ENCODE measurements at places on chromosomes 3 and 15. TPM values are rescaled to one million over a fixed set of nuclear protein-coding genes. Genes with fewer than 3 reads are reported as not detected.

MESP1 gene
- 3.1 TPM for total RNA-seq

- peaks cover 8% of the 10 kb centered on the region for H3K4me1 ChIP-seq
- H3K4me3 ChIP-seq: no peak overlapping the region
- H3K27ac ChIP-seq: peak overlapping the region; percentile 84
- H3K27me3 ChIP-seq: no peaks in the 10 kb centered on the region
- no peak for DNase-seq
- H3K36me3 ChIP-seq: no peaks in the 10 kb centered on the region
These were observed 132.2 kb upstream of the NR2E3 start for GRCh38 chr15:71678191-71678590.

GRCh38 chr3:45092132-45093031 is 53.8 kb downstream of the CDCP1 start:
- H3K27me3 ChIP-seq: no peaks in the 10 kb centered on the region
- no peaks in the 10 kb centered on the region for H3K36me3 ChIP-seq
- no peaks in the 10 kb centered on the region for H3K4me1 ChIP-seq
- DNase-seq: no peak
- H3K27ac ChIP-seq: no peak overlapping the region

DNA sequence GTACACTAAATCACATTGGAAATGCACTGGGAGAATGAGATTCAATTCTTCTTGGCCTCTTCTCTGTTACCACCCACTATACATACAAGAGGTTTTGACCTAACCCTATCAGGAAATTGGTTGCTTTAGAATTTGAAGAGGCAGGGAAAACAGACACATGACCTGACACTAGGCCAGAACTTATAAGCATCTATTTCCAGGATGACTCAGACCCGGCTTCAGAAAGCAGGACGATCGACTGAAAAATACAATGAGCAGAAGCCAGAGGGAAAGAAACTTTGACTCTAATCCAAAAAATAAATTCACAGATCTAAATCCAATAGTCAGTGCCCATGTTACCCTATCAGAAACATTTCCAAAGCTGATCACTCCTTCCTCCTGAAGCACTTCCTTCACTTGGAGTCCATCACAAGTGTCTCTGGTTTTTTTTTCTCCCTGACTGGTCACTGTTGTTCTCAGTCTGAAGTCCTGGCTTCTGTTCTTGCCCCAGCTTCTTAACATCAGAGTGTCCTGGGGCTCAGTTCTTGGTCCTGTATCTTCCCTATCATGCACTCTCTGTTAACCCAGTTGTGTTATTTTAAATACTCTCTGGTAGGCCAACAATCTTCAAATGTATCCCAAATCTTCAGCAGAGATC is 133.6 kb downstream of the P2RY1 start:
- H3K4me3 ChIP-seq: no peak overlapping the region
- no peaks in the 10 kb centered on the region for H3K4me1 ChIP-seq
- no peak overlapping the region for H3K27ac ChIP-seq

GRCh38 chr3:134663721-134664456 is 13.1 kb upstream of the KY start:
- H3K36me3 ChIP-seq: no peaks in the 10 kb centered on the region
- DNase-seq: no peak
- peak overlapping the region; percentile 61 for H3K27ac ChIP-seq
- H3K4me1 ChIP-seq: no peaks in the 10 kb centered on the region
- no peak overlapping the region for H3K4me3 ChIP-seq

SLC2A2 gene
- not detected for total RNA-seq

NIPA2 gene
- 38.3 TPM for total RNA-seq

GRCh38 chr3:60652829-60653228 is 598.4 kb downstream of the FHIT start:
- H3K4me1 ChIP-seq: no peaks in the 10 kb centered on the region
- no peak for DNase-seq
- no peaks in the 10 kb centered on the region for H3K36me3 ChIP-seq
- no peak overlapping the region for H3K27ac ChIP-seq
- no peak overlapping the region for H3K4me3 ChIP-seq
- H3K27me3 ChIP-seq: no peaks in the 10 kb centered on the region

DNA sequence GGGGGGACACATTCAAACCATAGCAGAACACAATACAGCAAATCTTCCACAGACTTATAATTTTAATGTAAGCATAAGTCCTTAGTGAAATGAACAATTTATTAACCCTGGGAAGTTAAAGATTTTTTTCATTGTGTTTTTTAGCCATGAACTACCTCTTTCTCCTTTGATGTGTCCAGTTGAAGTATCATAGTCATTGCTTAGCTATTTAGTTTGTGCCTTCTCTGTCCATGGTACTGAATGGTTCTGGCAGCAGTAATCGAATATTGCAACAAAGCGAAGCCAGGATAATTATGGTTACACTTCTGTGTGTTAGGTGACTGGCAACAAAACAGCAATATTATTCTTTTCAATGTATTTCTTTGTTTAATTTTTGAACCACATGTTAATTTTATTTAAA is 403.0 kb upstream of the ONECUT1 start:
- H3K4me1 ChIP-seq: no peaks in the 10 kb centered on the region
- no peak overlapping the region for H3K4me3 ChIP-seq
- H3K27me3 ChIP-seq: peaks cover 4% of the 10 kb centered on the region
- peak; percentile 73 for DNase-seq
- H3K36me3 ChIP-seq: no peaks in the 10 kb centered on the region

GRCh38 chr15:72845981-72846383 is 62.4 kb upstream of the ADPGK start:
- no peaks in the 10 kb centered on the region for H3K27me3 ChIP-seq
- no peaks in the 10 kb centered on the region for H3K36me3 ChIP-seq
- H3K4me1 ChIP-seq: no peaks in the 10 kb centered on the region
- H3K4me3 ChIP-seq: no peak overlapping the region
- DNase-seq: no peak

GRCh38 chr15:78618064-78618463 is 2.7 kb downstream of the CHRNA3 start:
- H3K4me1 ChIP-seq: no peaks in the 10 kb centered on the region
- no peak overlapping the region for H3K27ac ChIP-seq
- H3K27me3 ChIP-seq: peaks cover 22% of the 10 kb centered on the region
- no peak for DNase-seq

- peak; percentile 78 for DNase-seq
- peak overlapping the region; percentile 65 for H3K27ac ChIP-seq
- H3K36me3 ChIP-seq: no peaks in the 10 kb centered on the region
- H3K4me1 ChIP-seq: peaks cover 23% of the 10 kb centered on the region
- no peaks in the 10 kb centered on the region for H3K27me3 ChIP-seq
These were observed 1.0 kb upstream of the IGF2BP2 start for GRCh38 chr3:185825639-185826481.

DNA sequence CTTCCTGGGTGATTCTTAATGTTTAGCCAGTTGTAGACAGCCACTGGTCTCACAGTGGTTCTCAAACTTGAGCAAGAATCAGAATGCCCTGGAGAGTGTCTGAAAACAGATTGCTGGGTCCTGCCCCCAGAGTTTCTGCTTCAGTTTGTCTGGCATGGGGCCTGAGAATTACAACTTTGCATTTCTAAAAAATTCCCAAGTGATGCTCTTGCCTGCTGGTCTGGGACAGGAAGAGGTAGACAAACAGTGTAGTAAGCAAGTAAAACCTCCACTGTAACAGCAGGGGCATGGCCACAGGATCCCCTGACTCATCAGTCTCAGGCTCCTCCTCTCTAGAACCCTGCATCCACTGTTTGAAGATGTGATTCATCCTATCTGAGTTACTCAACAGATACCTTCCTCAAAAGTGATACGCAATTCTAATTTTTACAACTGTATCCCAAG is 36.5 kb downstream of the DZIP1L start:
- H3K4me1 ChIP-seq: no peaks in the 10 kb centered on the region
- no peak overlapping the region for H3K4me3 ChIP-seq
- peaks cover 12% of the 10 kb centered on the region for H3K36me3 ChIP-seq
- no peak overlapping the region for H3K27ac ChIP-seq
- H3K27me3 ChIP-seq: no peaks in the 10 kb centered on the region

DNA sequence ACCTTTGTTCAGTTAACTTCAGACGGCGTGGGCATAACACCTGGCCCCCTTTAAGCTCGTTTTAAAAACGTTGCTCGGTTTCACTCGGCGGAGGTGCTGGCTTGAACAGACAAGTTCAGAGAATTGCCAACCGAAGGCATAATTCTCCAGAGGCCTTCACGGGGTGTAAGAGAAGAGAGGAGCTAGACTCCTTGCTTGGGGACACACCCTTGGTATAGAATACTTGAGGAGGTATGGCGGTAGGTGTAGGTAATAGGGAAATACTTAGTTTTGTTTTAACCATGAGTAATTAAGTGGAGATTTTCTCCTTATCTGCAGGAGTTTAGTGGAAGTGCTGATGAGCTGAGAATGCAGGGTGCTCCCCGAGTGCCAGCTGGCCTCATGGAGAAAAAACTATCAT is 921 bp downstream of the FBXL2 start:
- H3K36me3 ChIP-seq: no peaks in the 10 kb centered on the region
- H3K4me1 ChIP-seq: no peaks in the 10 kb centered on the region
- peak; percentile 27 for DNase-seq
- H3K4me3 ChIP-seq: no peak overlapping the region
- no peaks in the 10 kb centered on the region for H3K27me3 ChIP-seq

DNA sequence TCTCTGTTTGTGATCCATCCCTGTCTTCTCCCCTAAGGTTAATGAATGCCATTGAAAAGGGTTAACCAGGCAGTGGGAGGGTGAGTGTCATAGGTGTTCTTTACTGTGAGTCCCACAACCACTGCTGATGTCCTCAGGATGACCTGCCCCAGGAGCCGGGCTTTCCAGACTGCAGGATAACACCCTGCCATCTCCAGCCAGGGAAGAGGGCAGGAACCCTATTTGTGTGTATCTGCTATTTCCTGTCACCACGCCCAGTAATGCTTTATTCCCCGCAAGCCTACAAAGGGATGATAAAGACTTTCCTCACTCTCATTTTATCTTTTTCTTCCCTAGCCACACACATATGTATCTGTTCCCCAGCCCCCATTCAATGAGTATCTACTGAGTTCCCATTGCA is 15.6 kb upstream of the CTXND1 start:
- H3K27ac ChIP-seq: no peak overlapping the region
- H3K4me3 ChIP-seq: no peak overlapping the region
- no peak for DNase-seq
- no peaks in the 10 kb centered on the region for H3K36me3 ChIP-seq
- H3K27me3 ChIP-seq: no peaks in the 10 kb centered on the region

DNA sequence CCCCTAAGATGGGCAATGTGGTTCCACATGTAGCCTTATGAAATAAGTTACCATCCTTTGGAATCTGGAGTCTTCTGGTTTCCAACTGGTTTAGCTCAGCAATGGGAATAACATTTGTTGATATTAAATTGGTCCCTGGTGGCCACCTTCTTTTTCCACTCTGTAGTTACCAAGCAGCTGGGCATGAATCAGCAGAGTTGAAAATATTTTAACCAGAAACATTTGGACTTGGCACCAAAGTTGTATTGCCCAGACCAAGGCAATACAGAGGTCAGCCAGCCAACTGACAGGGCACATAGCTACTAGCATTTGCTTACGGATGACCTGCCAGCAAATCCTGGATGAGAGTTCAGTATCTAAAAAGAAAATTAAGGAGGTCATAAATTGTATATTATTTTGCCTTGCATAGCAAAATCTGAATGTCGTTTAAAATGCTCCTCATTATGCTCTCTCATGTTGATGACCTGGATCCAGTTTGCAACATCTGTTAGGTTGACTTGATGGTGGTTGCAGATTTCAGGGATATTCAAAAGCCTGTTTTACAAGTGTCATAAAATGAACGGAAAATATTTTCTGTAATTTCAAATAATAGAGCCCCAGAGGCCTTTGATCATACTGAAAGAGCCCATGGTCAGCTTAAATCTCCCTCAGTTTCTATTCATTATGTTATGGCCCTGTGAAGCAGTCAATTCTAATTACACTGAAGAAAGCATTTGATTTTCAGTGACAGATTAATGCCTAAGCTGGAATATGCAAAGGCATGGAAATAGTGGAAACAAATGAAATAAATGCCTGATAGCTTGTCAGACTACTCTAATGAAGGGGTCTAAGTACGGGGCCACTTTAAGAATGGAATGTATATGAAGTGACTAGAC is 54.6 kb downstream of the PPM1L start:
- no peaks in the 10 kb centered on the region for H3K27me3 ChIP-seq
- no peaks in the 10 kb centered on the region for H3K36me3 ChIP-seq
- no peak for DNase-seq
- no peak overlapping the region for H3K4me3 ChIP-seq
- no peaks in the 10 kb centered on the region for H3K4me1 ChIP-seq

DNA sequence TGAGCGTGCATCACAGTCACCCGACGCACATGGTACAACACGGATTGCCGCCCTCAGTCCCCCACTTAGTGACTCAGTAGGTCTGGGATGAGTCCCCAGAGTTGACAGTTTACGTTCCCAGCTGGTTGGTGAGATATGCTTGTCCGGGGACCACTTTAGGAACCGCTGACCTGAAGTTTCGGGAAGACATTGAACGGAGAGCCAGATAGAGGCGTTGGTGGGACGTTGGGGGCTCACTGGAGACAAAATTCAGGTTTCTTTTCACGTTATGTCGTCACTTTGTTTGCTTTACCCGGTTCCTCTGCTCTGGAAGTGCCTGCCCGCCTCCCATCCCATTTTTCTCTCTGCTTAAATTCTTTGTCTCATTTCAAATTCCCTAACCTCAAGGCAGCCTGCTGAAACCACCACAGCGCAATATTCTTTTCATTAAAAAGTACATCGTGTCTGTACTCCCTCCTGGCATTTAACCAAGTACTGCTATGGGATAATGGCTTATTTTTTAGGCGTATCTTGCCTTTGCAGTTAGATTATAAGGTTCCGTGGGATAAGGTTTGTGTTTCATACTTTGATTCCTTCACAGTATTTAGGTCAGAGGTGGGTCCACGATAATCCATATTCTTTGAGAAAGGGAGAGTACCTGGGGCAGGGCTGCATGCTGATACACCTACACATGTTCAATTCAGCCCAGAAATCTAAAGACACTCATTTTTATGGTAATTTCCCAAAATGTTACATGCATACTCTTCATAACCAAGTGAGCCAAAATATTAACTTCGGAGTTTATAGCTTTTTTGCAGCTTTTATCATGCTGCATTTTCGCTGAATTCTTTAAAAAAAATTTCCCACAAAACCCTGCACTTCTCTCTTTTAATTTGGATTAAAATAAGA is 921 bp downstream of the LMLN start:
- H3K36me3 ChIP-seq: peaks cover 4% of the 10 kb centered on the region
- peak overlapping the region; percentile 91 for H3K27ac ChIP-seq
- H3K4me1 ChIP-seq: peaks cover 2% of the 10 kb centered on the region
- H3K27me3 ChIP-seq: no peaks in the 10 kb centered on the region
- peak overlapping the region; percentile 75 for H3K4me3 ChIP-seq

GMPS gene
- 25.1 TPM for total RNA-seq

PYGO1 gene
- 7.9 TPM for total RNA-seq

Measured in lung (tissue), 17 donors.